Cortex of kidney (tissue), 1 donor: ENCODE measurements at places on chromosomes 7 and 10.

- no peak for DNase-seq
These were observed 97.4 kb upstream of the PDCD4 start for GRCh38 chr10:110774069-110775019.

GRCh38 chr10:66329147-66329546 is 596.7 kb upstream of the LRRTM3 start:
- no peak for DNase-seq

- no peak for DNase-seq
These were observed 215.6 kb downstream of the DOCK4 start for GRCh38 chr7:111990643-111991042.

DNA sequence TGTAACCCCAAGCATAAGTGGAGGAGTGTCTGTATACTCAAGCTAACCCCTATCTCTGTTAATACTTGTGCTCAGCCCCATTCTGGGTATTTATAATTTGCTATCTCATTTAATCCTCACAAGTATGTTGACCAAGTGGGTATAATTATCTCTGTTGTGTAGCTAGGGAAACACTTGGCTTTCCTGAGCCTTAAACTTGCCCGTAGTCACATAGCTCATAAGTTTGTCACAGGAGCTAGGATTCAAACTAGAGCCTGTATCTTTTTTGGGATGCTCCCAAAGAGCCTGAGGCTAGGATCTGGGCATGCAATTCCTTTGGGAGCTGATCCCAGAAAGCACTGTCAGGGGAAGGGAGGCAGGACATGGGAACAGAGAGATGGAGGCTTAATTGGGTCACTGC is 377.4 kb downstream of the GALNT17 start:
- DNase-seq, result no peak

GRCh38 chr10:43086321-43086942 is 9.6 kb downstream of the RET start:
- no peak for DNase-seq

DNA sequence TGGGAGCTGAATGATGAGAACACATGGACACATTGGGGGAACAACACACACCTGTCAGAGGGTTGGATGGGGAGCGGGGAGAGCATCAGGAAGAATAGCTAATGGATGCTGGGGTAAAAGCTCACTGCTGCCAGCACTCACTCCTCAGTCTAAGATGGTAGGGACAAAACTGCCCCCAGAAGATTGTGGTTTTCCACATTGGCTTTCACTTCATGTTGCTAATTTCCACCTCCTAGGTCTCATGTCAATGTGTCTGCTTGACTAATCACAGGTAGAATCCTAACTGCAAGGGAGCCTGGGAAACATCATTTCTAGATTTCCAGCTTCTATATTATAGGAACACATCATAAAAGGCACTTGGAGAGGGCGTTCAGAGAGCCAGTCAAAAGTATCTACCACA is 22.6 kb downstream of the APBB1IP start:
- no peak for DNase-seq

GRCh38 chr10:129140921-129141885 is 325.8 kb upstream of the MGMT start:
- no peak for DNase-seq
